ENCODE measurements at places on chromosomes 2 and 18.

GRCh38 chr2:46232860-46233259, 64.3 kb upstream of the EPAS1 start:
- DNase-seq, result no peak

DNA sequence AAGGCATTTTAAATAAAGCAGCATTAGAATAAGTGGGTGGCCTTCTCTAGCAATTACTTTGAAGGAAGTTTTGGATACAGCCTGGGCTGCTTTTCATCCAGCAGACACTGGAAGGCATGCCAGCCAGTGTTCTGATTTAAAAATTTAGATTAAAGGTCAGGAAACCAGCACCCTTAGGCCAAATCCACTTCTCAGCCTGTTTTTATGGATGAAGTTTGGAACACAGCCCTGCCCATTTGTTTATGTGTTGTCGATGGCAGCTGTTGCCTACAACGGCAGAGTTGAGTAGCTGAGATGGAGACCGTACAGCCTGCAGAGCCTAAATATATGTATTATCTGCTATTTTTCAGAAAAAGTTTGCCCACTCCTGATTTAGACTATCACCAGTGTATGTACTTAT, 313.6 kb upstream of the ACVR2A start:
- no peak for DNase-seq

GRCh38 chr2:237593596-237594320, 3.2 kb upstream of the RAB17 start:
- DNase-seq, result no peak

DNA sequence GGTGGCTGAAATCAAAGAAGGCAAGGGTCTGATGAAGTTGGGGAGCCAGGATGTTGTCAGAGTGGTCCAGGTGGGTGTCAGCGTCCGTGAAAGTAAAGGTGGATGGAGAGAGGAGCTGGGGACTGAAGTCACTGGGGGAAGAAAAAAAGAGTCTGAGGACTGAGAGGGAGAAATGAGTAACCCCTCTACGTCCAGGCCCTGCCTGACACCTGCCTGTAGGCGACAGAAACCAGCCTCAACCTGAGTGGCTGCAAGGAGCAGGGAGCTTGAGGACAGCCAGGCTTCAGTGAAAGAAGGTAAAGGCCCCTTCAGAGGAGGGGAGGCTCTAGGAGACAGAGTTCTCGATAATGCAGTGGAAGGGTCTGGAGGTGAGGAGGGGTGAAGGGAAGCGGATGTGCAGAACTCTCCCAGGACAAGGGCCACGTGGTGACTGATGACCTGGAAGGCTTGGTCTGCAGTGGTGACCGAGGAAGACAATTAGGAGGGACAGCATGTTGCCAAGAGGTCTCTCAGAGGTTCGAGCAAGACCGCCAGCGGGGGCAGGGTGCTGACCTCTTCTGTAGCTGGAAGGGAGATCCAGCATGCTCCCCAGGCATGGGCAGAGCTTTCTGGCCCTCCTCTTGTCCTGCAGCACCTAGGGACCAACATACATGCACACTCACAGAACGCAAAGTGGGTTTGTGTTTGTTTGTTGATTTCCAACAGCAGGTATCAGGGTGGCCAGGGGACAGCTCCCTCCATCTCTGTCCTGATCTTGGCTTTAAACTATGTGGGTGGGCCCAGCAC, 86.6 kb upstream of the TMEM247 start:
- no peak for DNase-seq

DNA sequence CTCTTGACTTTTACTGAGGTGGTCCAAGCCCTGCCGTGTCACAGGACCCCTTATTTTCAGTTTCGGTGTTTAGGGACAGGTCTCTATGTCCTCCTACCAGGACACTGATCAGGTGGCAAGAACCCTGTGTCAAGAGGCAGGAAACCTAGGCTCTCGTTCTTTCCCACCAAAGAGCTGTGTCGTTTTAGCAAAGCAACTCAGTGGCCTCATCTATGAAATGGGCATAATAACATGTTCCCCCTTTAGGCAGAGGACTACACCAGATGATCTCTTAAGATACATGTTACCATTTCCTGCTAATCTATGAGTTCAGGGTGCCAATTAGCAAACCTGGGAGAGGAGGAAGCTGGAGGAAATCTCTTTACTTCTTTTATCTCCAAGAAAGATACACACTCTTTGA, 1.9 kb downstream of the RAB31 start:
- DNase-seq, result no peak

- DNase-seq, result no peak
These were observed 287.0 kb downstream of the EPHA4 start for GRCh38 chr2:221285148-221285547.

DNA sequence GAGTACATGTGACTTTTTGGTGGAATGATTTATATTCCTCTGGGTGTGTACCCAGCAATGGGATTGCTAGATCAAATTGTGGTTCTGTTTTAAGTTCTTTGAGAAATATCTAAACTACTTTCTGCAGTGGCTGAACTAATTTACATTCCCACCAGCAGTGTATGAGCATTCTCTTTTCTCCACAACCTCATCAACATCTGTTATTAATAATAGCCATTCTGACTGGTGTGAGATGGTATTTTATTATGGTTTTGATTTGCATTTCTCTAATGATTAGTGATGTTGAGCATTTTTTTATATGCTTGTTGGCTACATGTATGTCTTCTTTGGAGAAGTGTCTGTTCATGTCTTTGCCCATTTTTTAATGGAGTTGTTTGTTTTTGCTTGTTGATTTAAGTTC, 267.4 kb upstream of the NT5C1B start:
- DNase-seq, result no peak

DNA sequence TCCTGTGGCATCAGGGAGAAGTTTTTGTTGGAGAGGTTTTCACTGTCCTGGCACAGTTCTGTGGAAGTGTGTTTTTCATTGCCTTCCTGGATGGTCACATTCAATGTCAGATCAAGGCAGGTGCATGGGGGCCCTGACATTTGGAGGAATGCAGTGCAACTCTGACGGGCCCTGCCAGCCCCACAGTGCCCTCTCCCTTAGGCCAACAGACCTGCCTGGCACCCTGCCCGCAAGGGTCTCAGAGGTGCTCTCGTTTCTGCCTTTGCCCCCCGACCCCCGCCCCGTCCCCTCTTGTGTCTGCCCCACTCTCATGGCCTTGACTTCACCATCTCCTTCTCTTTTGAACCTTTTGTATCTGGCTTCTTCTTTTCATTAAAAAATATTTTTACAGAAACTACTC, 257.2 kb upstream of the HDAC4 start:
- DNase-seq, result no peak

DNA sequence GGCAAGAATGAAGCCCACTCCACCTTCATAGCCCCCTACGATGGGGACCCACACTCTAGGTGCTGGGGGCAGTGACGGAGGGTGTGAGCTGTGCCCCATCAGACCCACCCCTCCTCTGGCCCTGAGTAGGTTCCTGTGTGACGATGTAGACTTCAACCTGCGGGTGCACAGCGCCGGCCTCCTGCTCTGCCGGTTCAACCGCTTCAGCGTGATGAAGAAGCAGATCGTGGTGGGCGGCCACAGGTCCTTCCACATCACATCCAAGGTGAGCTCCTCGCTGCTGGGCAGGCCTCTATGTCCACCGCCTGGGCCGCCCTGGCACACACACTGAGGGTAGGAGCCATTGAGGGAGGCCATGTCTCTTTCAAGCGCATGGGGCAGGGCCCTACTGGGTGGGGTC, 34.9 kb downstream of the NTSR2 start:
- DNase-seq, result no peak

- DNase-seq, result no peak
These were observed 67.6 kb upstream of the ZFP36L2 start for GRCh38 chr2:43293744-43294695.

DNA sequence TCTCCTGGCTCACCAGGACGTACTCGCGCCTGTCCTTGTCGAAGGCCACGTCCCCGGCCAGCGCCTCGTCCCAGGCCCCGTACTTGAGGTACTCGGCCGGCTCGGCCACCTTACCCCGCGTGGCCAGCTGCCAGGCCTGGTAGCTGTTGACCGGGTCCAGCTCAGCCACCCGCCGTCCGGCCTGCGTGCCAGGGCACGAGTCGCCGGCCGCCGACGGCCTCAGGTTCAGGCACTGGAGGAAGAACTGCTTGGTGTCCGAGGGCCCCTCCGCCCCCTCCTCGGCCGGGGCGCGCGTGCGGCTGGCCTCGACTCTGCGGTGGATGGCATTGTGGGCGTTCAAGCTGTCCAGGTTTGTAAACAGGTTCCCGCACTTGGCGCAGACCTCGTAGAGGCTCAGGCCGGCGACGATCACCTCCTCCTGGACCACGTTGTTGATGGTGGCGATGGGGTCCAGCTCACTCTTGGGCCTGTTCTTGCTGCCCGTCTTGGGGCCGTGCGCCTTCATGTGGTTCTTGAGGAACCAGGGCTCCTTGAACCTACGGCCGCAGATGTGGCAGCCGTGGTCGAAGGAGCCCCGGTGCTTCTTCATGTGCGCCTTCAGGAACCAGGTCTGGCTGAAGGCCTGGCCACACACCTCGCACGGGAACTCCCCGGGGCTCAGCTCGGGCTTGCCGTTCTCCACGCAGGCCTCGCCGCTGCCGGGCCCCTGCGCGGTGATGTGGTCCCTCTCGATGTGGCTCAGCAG, 53.2 kb downstream of the ZNF516 start:
- no peak for DNase-seq

DNA sequence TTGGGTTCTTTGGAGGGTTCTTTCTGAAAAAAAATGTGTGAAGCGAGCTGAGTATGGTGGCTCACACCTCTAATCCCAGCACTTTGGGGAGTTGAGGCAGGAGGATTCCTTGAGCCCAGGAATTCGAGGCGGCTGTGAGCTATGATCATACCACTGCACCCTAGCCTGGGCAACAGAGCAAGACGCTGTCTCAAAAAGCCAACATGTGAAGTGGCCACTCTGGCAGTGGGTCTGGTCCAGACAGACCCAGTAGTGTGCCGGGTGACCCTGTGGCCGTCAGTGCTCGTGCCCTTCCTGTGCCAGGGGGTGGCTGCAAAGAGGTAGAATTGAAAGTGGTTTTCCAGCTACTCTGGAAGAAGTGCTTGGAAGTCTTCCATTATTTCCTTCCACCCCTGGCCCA, 11.6 kb downstream of the KLF11 start:
- no peak for DNase-seq

DNA sequence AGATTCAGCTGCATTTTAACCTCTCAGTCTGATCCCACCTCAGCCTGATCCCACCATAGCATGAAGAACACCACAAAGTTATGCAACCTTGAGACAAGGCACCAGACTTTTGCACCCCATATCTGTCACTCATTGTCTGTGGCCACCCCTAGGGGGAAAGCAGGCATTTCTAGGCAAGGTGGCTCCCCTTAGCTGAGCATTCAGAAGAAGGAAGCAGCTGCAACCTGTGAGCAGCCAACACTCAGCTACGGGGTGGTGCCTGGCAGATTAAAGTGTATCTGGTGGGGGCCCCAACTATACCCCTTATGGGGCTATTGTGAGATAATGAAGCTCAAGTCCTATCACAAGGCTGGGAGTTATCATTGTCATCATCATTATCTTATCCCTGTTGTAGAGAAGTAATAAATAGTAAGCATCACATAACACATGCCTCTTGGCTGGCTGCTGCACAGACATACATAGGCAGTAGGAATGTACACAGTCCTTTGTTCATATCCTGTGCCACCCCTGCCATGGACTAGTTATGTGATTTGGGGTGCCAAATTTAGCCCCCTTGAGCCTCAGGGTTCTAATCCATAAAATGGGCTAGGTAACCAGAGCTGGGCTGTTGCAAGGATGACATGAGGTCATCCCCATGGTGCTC, 20.6 kb upstream of the TMEM163 start:
- no peak for DNase-seq

- no peak for DNase-seq
These were observed 249.8 kb upstream of the ATP5MC3 start for GRCh38 chr2:175431101-175431946.

- no peak for DNase-seq
These were observed 56.2 kb upstream of the HS6ST1 start for GRCh38 chr2:128374711-128375413.

DNA sequence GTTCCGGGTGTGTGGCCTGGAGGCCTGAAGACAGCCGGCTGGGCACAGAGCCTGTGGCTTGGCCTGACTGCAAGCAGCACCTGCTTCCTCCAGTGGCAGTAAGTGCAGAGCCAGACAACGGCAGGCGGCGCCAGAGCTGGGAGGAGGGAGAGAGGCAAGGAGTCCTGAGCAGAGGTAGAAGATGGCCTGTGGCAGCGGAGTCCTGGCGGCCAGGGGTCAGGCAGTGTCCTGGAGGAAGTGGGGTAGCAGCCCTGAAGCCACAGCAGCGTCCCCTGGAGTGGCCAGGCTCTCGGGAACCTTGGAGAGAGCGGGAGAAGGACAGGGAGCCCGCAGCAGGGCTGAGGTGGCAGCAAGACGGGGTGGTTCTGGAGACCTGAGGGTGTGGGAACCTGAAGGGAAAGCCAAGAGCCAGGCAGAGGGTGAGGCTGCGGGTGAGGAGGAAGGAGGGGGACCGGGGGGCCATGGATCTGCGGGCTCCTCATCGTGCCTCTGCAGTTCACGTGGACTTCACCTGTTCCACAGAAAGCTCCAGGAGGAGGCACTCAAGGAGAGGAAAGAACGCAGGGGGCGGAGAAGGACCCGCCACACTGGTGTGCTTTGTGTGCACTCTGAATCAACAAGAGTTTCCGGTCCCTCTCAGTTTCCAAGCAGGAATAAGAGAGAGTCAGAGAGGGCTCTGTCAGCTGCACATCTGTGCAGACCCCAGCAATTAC, 85.9 kb downstream of the USP40 start:
- DNase-seq, result no peak

DNA sequence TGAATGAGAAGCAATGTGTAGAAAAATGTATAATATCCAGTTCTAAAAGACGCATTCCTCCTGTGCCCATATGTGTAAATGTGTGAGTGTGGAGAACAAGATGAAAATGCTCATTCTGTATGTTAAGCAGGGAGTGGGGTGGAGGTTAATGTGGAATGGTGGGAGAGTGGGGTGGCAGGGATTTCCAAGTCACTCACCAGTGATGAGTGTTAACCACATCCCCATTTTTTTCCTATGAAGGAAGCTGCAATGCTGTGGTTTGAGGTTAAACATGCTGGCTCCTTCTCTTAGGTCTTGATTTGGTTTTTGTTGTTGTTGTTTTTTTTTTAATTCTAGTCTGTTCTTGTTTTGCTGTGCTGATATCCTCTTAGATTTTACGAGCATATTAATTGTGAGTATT, 169.4 kb downstream of the NEDD4L start:
- no peak for DNase-seq

GRCh38 chr2:120430957-120431356, 85.0 kb downstream of the INHBB start:
- no peak for DNase-seq

GRCh38 chr2:211127501-211127900, 571.1 kb downstream of the CPS1 start:
- no peak for DNase-seq

DNA sequence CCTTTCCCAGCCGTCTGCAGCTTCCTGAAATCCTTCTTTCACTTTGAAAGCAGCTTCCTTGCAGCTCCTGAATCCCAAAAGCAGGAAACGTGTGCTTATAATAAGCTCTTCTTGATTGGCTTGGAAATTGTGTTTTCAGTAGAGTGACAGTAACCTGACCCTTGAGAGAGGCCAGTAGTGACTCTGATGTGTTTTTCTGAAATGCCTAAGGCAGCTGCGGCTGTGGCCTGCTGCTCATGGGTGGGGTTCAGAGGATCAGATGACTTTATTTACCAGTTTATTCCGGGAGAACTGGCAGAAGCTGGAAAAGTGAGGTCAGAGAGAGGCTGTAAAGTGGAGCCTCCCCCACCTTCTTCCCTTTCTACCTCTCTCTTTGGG, 31.9 kb upstream of the RPIA start:
- no peak for DNase-seq

GRCh38 chr2:20675701-20676352, 8.9 kb downstream of the GDF7 start:
- DNase-seq, result no peak

Data from cortex of kidney (tissue), 1 donor.